GM23248 (cell line): ENCODE measurements at places on chromosomes 1 and 21. TPM values are rescaled to one million over a fixed set of nuclear protein-coding genes. Genes with fewer than 3 reads are reported as not detected.

The WDR64 gene
- total RNA-seq = not detected in 2 replicates

- DNase-seq = no peak
These were observed 44.7 kb downstream of the ABCG1 start for GRCh38 chr21:42263591-42264131.

The IFNLR1 gene
- not detected in 2 replicates for total RNA-seq

The C1orf94 gene
- not detected in 2 replicates for total RNA-seq

DNA sequence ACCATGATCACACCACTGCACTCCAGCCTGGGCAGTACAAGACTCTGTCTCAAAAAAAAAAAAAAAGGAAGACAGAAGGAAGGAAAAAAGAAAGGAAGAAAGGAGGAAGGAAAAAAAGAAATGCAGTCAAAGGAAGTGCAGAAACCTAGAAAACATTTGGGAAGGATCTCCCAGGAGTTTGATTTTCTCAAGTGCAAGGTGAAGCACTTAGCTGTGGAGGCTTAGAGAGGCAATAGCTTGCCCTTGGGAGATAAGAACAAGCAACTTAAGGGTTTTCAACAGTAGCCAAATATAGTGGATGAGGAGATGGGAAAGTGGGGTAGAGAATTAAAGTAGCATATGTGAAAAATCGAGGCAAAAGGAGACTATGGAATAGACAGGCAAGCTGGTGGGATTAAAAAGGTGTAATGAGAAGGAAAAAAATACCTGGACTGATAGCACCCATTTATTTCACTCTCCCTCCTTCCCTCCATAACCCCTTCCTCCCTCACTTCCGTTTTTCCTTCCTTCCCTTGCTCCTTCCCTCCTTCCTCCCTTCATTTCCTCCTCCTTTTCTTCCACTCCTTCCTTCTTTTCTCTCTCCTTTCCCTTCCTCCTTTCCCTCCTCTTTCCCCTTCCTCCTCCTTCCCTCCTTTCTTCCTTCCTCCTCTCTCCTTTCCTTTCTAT lies 6.8 kb upstream of the FAM89A start:
- DNase-seq = no peak

DNA sequence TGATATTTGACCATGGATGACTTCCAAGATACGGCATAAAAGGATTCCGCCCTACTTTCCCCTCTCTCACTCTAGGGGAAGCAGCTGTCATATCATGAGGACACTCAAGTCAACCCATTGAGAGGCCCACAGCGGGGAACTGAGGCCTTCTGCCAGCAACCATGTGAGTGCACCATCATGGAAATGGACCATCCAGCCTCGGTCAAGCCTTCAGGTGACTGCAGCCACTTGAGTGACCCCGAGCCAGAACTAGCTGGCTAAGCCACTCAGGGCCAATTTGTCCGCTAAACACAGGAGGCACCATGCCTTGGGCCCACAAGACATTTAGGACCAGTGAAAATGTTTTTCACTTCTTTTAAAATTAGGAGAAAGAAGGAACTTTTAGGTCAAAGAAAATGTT lies 11.1 kb upstream of the GJB5 start:
- no peak for DNase-seq
